ENCODE measurements at places on chromosomes 7 and 10. TPM values are rescaled to one million over a fixed set of nuclear protein-coding genes. Genes with fewer than 3 reads are reported as not detected.

- peak; percentile 63 for DNase-seq
Measured at GRCh38 chr7:149662591-149663095, 110.7 kb downstream of the ZNF467 start.

DNA sequence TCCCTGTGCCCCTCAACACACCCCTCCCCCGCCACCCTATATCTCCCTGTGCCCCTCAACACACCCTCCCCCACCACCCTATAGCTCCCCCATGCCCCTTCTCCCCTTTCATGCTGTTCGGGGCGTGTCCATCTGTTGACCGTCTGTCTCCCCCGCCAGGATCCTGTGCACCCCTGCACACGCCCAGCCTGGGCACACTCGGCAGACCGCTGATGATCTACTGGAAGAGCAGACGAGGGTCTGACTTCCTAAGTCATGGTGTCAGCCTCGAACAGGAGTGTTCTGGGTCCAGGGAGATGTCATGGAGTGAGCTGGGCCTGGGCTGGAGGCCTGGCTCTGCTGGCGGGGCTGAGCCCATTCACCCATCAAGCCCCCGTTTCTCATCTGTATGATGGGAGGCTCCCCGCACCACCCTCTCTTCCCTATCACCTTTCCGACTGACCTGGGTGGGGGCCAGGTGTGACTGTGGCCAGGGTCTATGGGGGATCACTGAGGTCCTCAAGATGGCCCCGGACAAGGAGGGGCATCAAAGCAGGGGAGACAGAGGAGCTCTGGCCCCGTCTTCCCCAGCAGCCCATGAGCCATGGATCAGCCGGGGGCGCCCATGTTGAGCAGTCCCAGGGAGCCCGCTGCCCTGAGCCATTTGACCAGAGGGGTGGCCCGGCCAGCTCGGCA, 48.3 kb downstream of the PDGFA start:
- no peak for DNase-seq

DNA sequence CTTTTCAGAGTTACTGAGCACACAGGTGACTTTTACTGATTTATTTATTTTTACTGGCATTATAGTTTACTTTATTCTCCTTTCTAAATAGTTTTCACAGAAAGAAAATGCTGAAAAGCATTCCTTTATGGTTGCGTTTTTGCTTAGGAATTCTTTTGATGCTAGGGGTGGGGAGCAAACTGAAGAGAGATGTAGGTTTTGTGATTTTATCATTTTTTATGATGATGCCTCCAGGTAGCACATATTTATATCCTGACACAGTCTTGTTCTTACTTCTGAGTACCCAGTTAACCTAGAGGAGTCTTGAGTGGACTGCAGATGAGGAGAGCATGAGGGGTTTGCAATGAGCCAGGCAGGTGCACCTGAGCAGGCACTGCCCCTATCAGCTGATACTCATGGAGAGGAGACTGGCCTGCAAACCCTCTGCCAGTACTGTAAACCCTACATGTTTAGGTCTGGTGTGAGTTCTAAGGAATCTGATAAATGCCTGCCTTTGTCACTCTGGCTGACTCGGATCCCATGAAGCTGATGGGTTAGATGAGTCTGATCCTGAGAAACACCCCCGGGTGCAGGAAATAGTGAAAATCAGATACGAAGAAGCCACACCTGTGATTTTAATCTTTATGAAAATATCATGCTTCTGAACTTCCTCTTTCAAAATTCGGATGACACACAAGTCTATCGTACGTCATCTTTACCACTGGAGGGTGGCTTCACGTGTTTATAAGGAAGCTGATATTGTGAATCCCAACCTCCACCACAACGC, 302.9 kb downstream of the WDR37 start:
- DNase-seq: peak; percentile 4

GRCh38 chr10:84845628-84846261, 517.4 kb downstream of the CCSER2 start:
- DNase-seq: no peak

- peak; percentile 44 for DNase-seq
Measured at GRCh38 chr7:24965831-24966708, 13.9 kb downstream of the OSBPL3 start.

- no peak for DNase-seq
Measured at GRCh38 chr7:41085244-41085643, 617.6 kb downstream of the INHBA start.

DNA sequence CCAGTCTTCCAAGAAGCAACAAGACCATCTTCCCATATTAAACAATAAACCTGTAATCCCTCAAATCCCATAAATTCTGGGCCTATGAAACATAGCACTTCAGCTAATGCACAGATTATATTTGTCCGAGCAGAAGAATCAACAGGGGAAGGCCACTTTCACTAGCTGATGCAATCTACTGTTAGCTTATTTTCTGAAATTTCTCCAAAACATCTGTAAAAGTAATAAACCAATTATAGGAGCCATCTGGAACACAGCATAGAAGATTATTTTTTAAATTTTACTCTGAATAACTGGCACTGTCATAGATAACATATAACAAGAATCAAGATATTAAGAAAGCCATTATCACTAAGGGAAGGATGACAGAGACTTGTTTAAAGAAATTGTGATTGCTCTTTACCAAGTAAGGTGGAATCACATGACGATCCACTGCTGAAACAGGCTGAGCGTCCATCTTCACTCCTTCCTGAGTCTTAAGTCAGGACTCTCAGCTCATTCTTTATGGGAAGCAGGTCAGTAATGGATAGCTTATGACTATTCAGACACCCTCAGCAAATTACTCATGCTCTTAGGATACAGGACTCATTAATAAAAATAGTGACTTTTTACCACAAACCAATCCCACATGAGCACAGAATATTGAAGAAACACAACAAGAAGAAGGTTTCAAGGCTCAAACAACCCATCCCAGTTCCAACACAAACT, 719.5 kb downstream of the XPNPEP1 start:
- DNase-seq: no peak

- no peak for DNase-seq
Measured at GRCh38 chr7:30870821-30871518, 40.7 kb upstream of the AQP1 start.

GRID1 gene
- total RNA-seq: not detected

NODAL gene
- not detected for total RNA-seq

LRRD1 gene
- not detected for total RNA-seq

MRLN gene
- total RNA-seq: not detected
